ENCODE measurements at places on chromosomes 2 and 18.

DNA sequence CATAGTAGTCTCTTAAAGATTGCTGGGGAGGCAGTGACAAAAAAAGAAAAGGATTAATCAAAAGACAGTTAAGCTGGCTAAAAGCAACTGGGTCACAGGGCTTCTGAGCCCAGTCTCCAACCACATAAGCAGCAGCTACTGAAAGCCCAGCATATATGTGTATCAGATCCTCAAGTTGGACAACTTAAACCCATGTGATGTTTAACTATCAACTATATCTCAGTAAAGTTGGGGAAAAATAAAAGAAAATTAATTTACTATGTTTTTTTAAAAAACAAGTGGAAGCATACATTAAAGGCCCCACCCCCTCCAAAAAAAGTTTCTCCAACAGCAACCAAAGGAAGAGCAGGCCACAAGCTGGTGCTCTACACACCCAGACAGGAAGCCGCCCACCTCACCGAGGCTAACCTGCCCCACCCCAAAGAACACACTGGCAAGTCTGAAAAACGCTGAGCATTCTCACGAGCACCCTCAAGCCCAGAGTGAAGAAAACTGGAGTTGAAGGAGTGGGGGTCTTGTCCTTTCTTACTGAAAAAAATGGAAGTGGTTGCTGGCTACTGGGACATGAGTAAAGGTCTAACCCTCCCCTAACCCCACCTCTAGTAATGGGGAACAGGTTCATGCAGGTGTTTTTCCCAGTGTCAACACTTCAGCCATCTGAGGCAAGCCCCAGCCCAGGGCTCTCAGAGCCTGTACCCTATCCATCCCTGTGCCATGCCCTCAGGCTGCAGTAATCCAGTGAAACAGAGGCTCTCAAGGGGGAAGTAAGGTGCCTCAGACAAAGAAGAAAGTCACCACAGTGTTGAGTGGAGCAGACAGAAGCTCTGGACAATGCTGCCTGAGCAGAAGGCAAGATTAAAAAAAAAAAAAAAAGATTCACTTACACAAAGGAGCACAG is 106.3 kb downstream of the GYPC start:
- DNase-seq, result peak; percentile 14

GRCh38 chr2:196729418-196729817 is 70.1 kb downstream of the GTF3C3 start:
- DNase-seq, result no peak

GRCh38 chr2:62293151-62293489 is 97.2 kb downstream of the B3GNT2 start:
- no peak for DNase-seq

GRCh38 chr18:23504720-23505119 is 1.4 kb downstream of the RMC1 start:
- DNase-seq, result no peak

GRCh38 chr2:16090650-16091575 is 150.6 kb downstream of the MYCN start:
- DNase-seq, result no peak

- no peak for DNase-seq
Measured at GRCh38 chr2:168564641-168565040, 108.6 kb downstream of the CERS6 start.

GRCh38 chr2:233482616-233483015 is 84.0 kb downstream of the USP40 start:
- DNase-seq, result no peak
